ENCODE measurements at places on chromosomes 2 and 18. TPM values are rescaled to one million over a fixed set of nuclear protein-coding genes. Genes with fewer than 3 reads are reported as not detected.

- ATAC-seq, result peak; percentile 9
These were observed 50.3 kb downstream of the GBX2 start for GRCh38 chr2:236117861-236118269.

KRTCAP3 gene
- total RNA-seq, result 2.5 TPM

DNA sequence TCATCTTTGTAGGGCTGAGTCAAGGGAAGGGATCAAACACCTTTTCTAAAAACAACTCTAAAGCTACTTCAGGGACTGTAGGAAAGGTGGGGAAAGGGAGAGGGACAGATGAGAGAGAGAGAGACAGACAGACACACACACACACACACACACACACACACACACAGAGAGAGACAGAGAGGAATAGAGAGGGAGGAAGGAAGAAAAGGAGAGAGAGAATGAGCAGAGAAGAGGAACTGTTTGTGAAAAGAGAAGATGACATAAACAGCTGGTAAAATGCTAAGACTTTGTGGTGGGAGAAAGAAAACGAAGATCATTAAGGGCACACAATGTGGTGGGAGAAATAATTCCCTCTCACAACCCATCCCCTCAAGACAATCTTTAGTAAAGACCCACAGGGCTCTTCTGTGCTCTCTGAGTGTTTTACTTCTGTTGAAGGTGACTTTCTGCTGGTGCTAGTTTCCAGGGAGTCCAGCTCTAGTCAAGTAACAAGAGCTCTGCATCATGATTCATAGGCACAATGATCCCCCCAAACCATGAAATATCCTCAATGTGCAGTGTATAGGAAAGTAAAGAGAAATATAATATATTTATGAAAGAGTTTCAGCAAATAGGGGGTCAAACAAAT, 77.2 kb upstream of the STK17B start:
- no peak for ATAC-seq

- ATAC-seq, result no peak
These were observed 35.8 kb upstream of the PTPN4 start for GRCh38 chr2:119723784-119724467.

DNA sequence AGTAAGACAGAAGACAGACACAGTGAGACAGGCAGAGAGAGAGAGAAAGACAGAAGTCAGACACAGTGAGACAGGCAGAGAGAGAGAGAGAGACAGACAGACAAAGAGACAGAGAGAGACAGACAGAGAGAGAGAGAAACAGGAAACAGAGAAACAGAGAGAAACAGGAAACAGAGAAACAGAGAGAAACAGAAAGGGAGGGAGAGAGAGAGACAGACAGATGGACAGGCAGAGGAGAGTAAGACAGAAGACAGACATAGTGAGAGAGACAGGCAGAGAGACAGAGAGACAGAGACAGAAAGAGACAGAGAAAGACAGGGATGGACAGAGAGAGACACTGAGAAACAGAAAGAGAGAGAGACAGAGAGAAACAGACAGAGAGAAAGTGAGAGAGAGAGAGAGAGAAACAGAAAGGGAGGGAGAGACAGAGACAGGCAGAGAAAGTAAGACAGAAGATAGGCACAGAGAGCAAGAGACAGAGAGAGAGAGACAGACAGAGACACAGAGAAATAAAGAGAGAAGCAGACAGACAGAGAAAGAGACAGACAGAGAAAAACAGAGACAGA, 109.3 kb upstream of the ANKRD30BL start:
- ATAC-seq, result no peak

GRCh38 chr2:168901003-168901402, at the start of gene G6PC2:
Gene G6PC2, plus strand, starts transcription at chr2:168901291. Its CDS starts 41 bp downstream, at chr2:168901332.
- ATAC-seq, result no peak

- ATAC-seq, result no peak
These were observed 17.1 kb upstream of the CACNB4 start for GRCh38 chr2:152115952-152116351.

- ATAC-seq, result peak; percentile 66
These were observed 47.3 kb downstream of the TMEM163 start for GRCh38 chr2:134671513-134671912.

DNA sequence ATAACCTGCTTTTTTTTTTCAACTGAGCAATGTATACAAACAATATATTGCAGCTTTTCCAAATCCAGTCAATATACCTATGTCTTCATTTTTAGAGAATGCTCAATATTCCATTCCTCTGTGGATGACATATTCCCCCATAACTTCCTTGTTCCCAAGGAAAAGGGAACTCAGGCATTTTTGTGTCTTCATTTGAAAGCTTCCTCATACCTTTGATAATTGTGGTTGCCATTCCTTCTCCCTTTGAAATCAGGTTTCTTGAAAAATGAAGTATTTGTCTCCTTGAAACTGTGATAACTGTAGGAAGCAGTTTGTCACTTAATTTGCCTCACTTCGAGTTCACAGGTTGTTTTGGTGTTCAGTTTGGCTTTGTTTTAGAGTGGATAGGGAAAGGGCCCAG, 13.5 kb downstream of the ELAC1 start:
- ATAC-seq, result no peak

DNA sequence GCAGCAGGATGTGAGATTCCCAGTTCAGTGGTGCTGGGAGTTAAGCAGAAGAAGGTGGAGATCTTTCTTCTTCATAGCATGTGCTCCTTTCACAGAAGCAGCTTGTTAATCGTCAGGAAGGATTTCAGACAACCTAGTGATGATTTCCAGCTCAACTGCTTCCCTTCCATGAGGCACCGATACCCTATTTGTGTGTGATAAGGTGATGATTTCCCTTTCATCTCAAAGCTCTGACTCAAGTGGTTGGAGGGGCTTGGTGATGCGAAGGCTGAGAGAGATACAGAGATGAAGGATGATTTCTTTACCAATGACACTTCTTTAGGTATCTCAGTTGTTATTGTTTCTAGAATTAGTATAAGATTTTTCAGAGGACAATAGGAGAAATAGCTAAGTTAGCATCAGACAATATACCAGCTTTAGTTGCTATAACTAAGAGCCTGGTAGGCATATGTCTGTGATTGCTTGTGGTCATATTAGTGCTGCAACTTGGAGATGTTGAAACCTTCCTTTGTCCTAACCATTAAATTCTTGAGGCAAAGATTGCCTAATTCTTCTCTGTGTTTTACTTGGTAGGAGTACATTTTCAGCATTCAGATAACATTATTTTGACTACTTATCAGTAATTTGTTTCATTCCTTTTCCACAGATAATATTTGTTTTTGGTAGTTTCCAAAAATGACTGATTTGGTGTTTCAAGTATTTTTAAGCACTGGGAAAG, 111.3 kb downstream of the PLCL1 start:
- no peak for ATAC-seq

- ATAC-seq, result peak; percentile 90
These were observed 207.3 kb upstream of the APCDD1 start for GRCh38 chr18:10247021-10247741.

DNA sequence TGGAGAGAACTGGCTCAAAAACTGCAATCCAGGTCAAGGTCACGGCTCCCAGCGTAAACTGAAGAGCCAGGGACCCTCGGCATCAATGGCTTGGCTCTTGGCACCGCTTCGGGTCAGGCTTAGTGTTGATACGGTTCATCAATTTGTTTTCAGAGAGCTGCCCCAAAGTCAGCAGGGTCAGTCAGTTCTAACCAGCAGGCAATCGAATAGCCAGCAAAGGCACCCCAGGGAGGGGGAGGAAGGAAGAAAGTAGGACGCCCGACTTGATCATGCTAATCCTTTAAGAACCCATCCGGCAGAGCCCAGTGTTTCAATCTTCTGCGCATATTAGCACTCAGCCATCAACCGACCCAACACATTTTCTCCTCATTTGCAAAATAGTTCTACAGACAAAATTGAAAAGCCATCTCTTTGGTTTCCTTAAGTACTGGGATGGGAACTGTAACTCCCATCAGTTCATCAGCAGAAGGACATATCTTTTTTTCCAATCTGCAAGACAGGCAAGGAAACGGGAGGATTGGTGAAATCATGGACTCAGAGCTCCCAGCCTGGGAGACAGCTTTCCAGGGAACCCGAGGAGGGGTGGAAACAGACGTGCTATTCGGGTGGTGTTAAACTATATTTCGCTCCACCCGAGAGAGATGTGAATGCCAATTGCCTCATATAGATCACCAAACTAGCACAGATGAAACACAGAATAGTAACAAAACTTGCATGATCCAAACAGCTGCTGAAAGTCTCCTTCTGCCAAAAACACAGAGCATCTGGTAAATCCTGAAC, 40.7 kb upstream of the CABLES1 start:
- ATAC-seq, result peak; percentile 29

AP1S3 gene
- total RNA-seq, result 6.5 TPM

- no peak for ATAC-seq
These were observed 56.2 kb downstream of the ARHGEF33 start for GRCh38 chr2:38945911-38946310.

DSEL gene
- 19.6 TPM for total RNA-seq

GRCh38 chr2:22037274-22037673, 913.5 kb downstream of the TDRD15 start:
- ATAC-seq, result no peak

DNA sequence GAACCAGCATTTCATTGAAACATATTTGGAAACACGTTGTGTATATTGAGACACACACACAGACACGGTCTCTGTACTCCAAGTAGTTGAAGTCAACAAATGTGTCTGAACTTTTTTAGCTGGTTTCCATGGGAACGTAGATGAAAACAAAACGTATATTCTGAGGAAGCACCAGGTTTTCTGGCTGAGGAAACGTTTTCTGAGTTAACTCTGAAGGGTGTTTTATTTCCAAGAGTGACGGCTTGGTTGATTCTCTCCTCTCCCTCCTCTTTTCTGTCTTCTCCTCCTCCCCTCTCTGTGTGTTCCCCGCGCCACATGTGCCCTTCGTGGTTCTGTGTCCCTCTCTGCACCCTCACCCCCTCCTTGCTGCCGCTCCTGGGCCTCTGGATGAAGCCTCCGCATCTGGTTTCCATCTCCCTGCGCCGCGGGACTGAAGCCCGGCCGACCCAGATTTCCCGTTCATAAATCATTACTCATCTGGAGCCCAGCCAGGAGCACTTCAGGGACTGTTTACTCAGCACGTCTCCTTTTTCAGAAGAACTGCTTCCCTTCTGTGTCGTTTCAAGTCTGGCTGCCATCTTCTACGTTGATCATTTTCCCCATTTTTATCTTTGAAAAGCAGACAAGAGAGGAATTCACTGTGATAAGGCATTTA, 122.7 kb downstream of the COL6A3 start:
- ATAC-seq, result peak; percentile 97

ZNF24 gene
- total RNA-seq, result 56.0 TPM

- peak; percentile 72 for ATAC-seq
These were observed 47.8 kb upstream of the MAPRE3 start for GRCh38 chr2:26922405-26923188.

TMEM178A gene
- 5.2 TPM for total RNA-seq

ARPC2 gene
- 215 TPM for total RNA-seq

DNA sequence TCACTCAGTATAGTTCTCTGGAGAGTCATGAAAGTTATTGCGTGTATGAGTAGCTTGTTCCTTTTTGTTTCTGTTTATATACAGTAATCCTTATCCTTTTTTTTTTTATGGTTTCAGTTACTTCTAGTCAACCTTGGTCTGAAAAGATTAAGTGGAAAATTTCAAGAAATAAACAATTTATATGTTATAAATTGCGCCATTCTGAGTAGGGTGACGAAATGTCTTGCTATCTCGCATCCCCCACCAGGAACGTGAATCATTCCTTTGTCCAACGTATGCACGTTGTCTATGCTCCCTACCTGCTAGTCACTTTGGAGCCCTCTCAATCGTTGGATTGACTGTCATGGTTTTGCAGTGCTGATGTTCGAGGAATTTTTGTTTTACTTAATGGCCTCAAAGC, 60.4 kb downstream of the FAM117B start:
- no peak for ATAC-seq

GRCh38 chr2:68831686-68832232, 39.4 kb downstream of the BMP10 start:
- no peak for ATAC-seq

DNA sequence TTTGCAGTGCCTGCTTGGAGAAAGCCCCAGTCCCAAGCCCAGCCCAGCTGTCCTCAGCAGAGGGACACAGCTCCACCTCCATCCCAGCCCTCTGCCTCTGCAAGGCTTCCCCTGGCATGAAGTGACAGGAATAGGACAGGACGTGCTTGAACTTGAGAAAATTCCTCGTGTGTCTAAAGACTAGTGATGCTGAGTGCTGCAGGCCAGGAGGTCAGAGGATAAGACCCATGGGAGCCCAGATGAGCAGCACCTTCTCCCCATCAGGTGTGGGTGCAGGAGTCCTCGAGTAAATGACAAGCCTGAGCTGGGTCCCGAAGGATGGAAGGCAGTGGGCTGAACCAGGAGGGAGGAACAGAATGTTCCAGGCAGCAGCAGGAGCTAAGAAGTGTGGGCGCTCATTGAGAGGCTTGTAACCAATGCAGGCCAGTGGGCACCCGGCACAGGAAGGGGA, 67.8 kb upstream of the UXS1 start:
- no peak for ATAC-seq

- no peak for ATAC-seq
These were observed 18.1 kb upstream of the ROCK1 start for GRCh38 chr18:21129566-21130216.

LBX2 gene
- 4.5 TPM for total RNA-seq

- no peak for ATAC-seq
These were observed 7.4 kb downstream of the TFPI start for GRCh38 chr2:187546762-187547333.

DNA sequence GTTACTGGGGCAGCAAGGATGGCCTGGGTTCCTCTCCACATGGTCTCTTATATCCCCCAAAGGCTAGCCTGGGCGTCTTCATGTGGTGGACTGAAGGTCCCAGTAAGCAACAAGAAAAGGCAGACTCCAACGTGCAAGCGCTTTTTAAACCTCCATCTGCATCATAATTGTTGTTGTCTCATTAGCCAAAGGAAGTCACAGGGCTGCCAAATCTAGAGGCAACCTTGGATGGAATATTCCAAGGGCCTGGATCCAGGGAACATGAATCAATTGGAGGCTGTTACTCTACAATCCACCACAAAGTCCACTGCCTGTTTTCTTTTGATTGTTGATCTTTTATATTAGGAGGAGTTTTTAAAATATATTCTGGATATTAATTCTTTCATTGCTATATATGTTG, 118.8 kb downstream of the SH3RF3 start:
- ATAC-seq, result no peak

PLCL1 gene
- total RNA-seq, result 15.2 TPM

GRCh38 chr2:8202132-8202531, 479.7 kb upstream of the ID2 start:
- no peak for ATAC-seq

ERFE gene
- total RNA-seq, result 1.7 TPM

DNA sequence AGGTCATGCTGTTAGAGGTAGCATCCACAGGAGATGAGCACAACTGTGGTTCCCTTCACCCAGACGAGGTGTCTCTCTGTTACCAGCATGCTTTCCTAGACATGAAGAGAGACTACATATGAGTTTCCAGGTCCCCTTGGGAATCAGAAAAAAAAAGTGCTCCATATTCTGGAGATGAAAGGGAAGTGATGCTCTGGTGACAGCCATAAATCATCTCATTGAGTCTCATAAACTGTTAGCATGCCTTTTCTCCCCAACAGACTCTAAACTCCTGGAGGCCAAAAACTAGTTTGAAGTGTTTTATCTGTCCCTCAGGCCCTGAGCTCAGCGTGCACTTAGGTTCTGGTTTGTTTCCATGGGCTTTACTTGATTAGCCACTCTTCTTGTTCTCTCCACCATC, 124.6 kb upstream of the CREB1 start:
- ATAC-seq, result no peak

IAH1 gene
- 17.9 TPM for total RNA-seq

SULT1C4 gene
- 2.8 TPM for total RNA-seq

SLC19A3 gene
- total RNA-seq, result 1.3 TPM

IRS1 gene
- 9.1 TPM for total RNA-seq

GRCh38 chr2:156279446-156280150, 52.9 kb downstream of the NR4A2 start:
- no peak for ATAC-seq

All from motor neuron (in vitro differentiated cells).